ENCODE measurements at places on chromosomes 16 and 17. TPM values are rescaled to one million over a fixed set of nuclear protein-coding genes. Genes with fewer than 3 reads are reported as not detected.

GRCh38 chr17:80959330-80960036, 32.2 kb upstream of the CHMP6 start:
- peak; percentile 53 for DNase-seq

Gene DBF4B
- total RNA-seq, result 5.3 TPM

- no peak for DNase-seq
Measured at GRCh38 chr16:11740567-11740966, 2.1 kb downstream of the TXNDC11 start.

Gene AATK
- 6.6 TPM for total RNA-seq

DNA sequence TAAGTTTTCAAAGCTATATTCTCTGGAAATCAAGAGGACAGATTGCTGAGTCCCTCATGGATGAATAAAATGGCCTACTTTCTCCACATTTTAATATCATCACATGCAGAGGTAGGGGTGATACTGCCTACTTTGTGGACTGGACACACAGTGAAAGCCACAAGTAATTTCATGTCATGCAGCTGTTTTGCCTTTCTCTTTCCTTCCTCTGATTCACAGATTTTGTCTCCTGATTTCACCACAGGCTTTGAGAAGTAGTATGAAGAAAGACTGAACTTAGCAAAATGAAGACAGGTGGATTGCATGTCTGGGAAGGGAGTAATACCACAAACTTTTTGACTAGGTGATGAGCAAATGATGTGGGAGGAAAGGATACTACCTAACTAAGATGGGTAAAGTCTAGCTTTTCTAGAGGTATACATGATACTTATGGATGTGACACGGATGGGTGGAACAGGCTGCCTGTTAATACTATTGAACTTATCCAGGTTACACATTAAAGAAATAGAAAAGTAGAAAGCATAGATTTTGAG, 478.4 kb upstream of the GOT2 start:
- DNase-seq, result no peak
